Caki2 (cell line): ENCODE measurements at places on chromosomes 12 and 14. TPM values are rescaled to one million over a fixed set of nuclear protein-coding genes. Genes with fewer than 3 reads are reported as not detected.

- no peak for DNase-seq
Measured at GRCh38 chr14:79453276-79453675, 758.0 kb downstream of the DIO2 start.

GRCh38 chr12:93441081-93441616 lies 598 bp downstream of the UBE2N start:
- DNase-seq, result peak; percentile 5

- DNase-seq, result no peak
Measured at GRCh38 chr12:26401874-26402273, 206.5 kb downstream of the SSPN start.

GRCh38 chr12:18340786-18341185 lies 79.5 kb downstream of the PIK3C2G start:
- DNase-seq, result no peak

- no peak for DNase-seq
Measured at GRCh38 chr12:51450806-51451205, 26.2 kb downstream of the SLC4A8 start.

INSM2 gene
- total RNA-seq, result not detected in 2 replicates
